HuH-7.5 (cell line): ENCODE measurements at places on chromosomes 5 and 9.
A peak's percentile ranks its signal among the peaks of the same experiment; 100 is the strongest.

DNA sequence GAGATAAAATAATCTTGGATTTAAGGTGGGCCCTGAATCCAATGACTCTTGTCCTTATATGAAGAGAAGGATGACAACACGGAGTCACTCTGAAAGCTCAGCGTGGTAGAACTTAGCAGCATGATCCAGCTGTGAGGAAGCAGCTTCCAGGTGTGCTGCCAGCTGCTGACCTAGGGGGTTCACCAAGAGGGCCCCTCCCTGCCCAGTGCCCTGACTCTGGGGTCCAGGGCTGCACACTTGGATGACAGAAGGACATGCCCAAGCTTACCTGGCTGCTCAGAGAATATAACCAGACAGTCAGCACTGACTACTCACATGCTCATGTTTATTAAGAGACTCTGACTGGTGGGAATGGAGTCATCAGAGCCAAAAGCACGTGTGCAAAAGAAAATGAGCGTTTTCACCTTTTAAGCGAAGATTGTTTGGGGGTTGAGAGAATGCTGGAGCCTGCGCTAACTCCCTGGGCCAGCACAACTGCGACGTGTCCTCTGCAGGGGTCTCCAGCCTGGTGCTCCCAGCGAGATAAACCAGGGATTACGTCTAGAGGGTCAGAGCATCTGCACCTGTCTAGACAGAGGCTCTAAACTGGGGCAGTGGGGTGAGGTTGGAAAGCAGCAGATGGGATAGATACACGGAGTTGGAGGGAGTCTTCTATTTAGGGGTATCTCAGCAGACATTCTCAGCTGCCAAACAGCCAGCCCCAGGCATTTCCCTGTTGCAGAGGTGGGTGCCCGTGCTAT is 41.3 kb downstream of the ROPN1L start:
- DNase-seq = no peak

DNA sequence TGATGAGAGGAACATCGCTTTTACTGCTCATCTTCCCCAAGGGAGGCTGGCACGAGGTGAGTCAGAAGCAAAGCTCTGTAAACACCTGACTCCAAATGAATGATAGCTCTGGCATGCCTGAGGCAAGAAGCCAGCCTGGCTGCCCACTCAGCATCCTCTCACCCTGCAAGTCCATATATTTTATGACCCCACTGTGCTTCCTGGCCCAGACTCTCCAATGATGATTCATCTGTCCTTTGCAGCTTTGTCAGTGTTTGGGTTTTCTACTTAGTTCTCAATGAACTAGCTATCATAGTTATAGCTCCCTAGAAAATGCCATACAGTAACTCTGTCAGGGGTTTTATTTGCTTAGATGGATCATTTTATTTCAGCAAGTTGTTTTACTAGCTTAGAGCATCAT is 52.1 kb upstream of the FSTL4 start:
- DNase-seq = no peak

DNA sequence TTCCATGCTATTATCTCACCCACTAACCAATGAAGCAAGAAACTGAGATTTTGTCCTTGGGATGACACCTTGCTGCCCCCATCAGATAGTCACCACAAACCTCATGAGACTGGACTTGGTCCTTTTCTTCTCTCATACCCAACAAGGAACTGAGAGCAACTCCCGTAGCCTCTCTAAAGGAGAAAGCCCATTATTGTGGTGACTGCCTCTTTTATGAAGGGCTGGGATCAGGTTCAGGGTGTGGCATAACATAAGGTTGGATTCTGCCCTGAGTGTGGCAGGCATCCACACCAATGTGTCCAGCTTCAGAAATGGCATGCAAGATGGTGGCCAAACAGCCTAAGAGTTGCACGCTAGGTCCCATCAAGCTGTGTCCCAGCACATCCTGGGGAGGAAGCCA is 1.3 kb upstream of the ACTL7A start:
- no peak for DNase-seq

- no peak for DNase-seq
Measured at GRCh38 chr5:55234121-55234700, 803 bp upstream of the CCNO start.

GRCh38 chr5:116289276-116289675 is 204.5 kb downstream of the COMMD10 start:
- no peak for DNase-seq

GRCh38 chr5:8393240-8393639 is 524.3 kb downstream of the MTRR start:
- DNase-seq = no peak

GRCh38 chr9:28866951-28867350 is 1293.7 kb upstream of the C9orf72 start:
- DNase-seq = no peak

- no peak for DNase-seq
Measured at GRCh38 chr5:160492565-160492964, 70.9 kb downstream of the PTTG1 start.

DNA sequence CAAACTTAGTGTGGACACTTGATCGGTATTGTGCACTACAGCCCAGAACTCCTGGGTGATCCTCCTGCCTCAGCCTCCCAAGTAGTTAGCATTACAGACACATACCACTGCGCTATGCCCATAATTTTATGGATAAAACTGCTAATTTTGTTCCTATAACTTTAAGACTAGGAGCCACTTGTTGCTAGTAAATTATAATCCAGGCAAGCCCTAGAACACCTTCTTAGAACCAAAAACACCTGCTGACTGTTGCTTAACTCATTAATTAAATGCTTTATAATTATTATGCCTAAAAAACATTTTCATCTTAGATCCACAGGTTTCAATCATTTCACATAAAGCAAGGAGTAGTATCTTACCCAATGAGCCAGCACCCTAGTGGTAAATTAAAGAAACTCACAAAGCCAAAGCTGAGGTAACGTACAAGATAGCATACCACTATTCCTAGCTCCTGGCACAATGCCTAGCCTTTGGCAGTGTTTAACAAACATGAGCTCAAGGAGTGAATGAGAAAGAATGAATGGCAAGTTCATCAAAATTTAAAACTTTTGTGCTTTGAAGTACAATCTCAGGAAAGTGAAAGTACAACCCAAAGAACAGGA is 5.4 kb downstream of the MRPS27 start:
- peak; percentile 13 for DNase-seq

GRCh38 chr5:167886196-167886595 is 405.2 kb upstream of the WWC1 start:
- no peak for DNase-seq

DNA sequence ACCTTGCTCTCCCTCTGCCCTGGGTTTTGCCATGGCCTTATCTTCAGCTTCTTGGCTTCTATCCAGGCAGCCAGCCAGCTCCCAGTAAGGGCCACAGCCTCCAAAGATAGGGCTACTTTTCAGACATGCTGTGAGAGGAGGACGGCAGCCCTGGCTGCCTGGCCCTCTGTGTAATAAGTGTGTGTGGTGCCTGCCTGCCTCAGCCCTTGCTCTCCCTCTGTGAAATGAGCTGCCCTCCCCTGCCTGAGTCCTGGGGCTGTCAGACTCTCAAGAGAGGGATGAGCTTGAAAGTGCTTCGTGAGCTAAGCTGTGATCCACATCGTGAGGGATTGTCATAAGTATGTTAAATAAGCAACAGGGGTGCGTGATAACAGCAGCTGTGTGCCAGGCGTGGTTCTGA is 8.1 kb downstream of the NDST1 start:
- no peak for DNase-seq

- DNase-seq = no peak
Measured at GRCh38 chr9:21998026-21998425, 3.4 kb downstream of the CDKN2B-AS1 start.
